ENCODE measurements at places on chromosomes 3 and 15. TPM values are rescaled to one million over a fixed set of nuclear protein-coding genes. Genes with fewer than 3 reads are reported as not detected.

The ISL2 gene
- 3.0 TPM for total RNA-seq

The CTXN2 gene
- not detected for total RNA-seq

The SH2D7 gene
- total RNA-seq = not detected

The LDHAL6B gene
- total RNA-seq = not detected

The DISP2 gene
- total RNA-seq = 1.2 TPM

The C2CD4A gene
- not detected for total RNA-seq

All from LHCN-M2 (cell line).